ENCODE measurements at places on chromosomes 7 and 10. TPM values are rescaled to one million over a fixed set of nuclear protein-coding genes. Genes with fewer than 3 reads are reported as not detected.

DNA sequence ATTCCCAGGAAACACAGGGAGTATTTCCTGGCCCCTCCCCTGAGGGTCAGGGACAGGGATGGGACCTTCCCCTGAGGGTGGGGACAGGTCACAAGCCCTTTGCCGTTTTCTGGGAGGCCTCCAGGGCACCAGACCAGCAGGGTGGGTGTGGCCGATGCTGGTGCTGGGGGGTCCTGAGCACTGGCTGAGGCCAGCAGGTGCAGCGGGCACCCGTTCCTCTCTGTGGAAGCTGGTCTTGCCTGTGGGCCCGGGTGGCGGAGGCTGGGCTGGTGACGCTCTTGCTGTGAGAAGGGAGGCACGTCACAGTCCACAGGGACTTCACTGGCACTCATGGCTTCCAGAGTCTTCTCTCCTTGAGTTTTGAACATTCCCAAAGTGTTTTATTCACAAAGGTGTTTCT is 44.2 kb upstream of the CFAP46 start:
- peaks cover 12% of the 10 kb centered on the region for H3K4me1 ChIP-seq
- no peaks in the 10 kb centered on the region for H3K36me3 ChIP-seq
- H3K27me3 ChIP-seq = no peaks in the 10 kb centered on the region
- H3K27ac ChIP-seq = no peak overlapping the region
- no peak overlapping the region for H3K4me3 ChIP-seq
- no peak for DNase-seq

DNA sequence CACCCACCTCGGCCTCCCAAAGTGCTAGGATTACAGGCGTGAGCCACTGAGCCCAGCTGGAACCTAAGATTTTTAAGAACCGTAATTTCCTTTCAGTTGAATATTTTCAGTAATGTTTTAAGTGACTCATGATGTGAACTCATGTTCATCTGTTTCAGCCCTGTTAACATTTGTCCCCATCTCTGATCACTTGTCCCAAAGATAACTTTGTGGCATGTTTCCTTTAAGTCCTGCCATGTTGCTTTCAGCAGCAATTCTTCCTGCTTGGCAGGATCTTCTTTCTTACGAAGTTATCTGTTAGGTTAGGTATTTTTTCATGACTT is 19.3 kb downstream of the ZRANB1 start:
- no peaks in the 10 kb centered on the region for H3K27me3 ChIP-seq
- H3K36me3 ChIP-seq = no peaks in the 10 kb centered on the region
- H3K4me3 ChIP-seq = no peak overlapping the region
- peaks cover 11% of the 10 kb centered on the region for H3K4me1 ChIP-seq
- no peak overlapping the region for H3K27ac ChIP-seq
- DNase-seq = no peak

Gene LDB3
- 0.89 TPM for total RNA-seq

Gene ACTL6B
- total RNA-seq = not detected

Gene CLCN1
- not detected for total RNA-seq

Gene CTAGE8
- 7.3 TPM for total RNA-seq
